ENCODE measurements at places on chromosomes 7 and 10. TPM values are rescaled to one million over a fixed set of nuclear protein-coding genes. Genes with fewer than 3 reads are reported as not detected.

DNA sequence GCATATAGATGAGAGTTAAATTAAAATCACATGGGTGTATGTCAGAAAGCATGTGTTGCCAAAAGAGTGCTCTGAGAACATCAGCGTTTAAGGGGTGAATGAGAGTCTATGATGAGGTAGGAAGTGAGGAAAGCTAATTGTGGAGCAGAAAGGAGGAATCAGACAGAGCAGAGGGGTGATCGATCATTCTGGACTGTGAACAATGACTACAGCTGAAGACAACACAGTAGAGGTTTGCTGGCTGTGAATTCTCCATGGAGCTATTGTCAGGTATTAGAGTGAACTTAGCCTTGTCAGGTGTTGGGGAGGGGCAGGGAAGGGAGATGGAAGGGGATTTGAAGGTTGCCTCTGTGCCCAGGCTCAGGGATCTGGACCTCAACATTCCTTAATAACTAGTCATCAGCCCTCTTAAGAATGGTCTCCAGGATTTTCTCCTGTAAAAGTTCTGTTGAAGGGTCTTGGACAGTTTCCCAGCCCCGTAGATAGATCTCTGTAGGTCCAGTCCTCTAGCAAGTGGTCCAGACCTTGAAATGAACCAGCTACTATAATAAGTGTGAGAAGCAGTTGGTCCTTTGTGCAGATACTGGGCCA lies 57.1 kb downstream of the KIF5B start:
- no peak for DNase-seq

Gene AKR1C4
- polyA plus RNA-seq = not detected

DNA sequence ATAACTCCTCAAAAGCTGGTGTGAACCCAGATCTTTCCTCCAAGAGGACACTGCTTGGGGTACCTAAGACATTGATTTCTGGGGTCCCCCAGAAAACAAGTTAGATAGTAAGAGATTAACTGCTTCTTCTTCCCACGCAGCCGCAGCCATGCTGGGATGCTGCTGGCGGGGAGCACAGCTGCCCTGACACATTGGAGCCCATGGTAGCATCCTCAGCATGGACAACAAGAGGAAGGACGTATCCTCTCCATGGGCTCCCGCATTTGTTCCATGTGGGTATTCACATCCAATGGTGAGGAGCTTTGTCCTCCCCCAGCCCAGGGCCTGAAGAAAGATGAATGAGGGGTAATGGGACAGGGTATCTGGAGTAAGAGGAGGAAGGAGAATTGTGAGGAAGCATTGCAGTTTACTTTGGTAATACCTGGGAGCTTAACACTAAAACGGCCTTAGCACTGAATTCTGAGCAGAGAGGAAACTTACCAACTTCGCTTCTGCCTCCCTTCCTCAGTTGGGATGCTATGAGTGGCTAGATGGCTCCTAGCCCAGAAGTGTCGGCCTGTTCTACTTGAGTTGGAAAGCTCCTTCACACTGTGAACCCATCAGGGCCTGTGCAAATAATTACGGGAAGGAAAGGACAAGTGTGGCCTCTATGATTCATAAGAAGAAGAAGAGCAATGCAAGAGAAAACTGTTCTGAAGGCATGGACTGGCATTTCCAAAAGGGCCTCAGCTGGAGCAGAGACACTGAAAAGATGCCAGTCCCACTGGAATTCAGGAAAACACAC lies 43.9 kb downstream of the C10orf120 start:
- no peak for DNase-seq

GRCh38 chr7:128060018-128060417 lies 28.8 kb upstream of the LRRC4 start:
- DNase-seq = no peak

Gene SFMBT2
- polyA plus RNA-seq = 7.9 TPM
